ENCODE measurements at places on chromosomes 5 and 9.

GRCh38 chr5:132493241-132493640, 2.7 kb upstream of the IRF1 start:
- DNase-seq = no peak

- DNase-seq = no peak
Measured at GRCh38 chr5:74465724-74466123, 174.8 kb downstream of the ENC1 start.

GRCh38 chr9:105262497-105262896, 18.0 kb downstream of the SLC44A1 start:
- DNase-seq = no peak

- no peak for DNase-seq
Measured at GRCh38 chr9:109121232-109121796, 1.6 kb upstream of the TMEM245 start.

DNA sequence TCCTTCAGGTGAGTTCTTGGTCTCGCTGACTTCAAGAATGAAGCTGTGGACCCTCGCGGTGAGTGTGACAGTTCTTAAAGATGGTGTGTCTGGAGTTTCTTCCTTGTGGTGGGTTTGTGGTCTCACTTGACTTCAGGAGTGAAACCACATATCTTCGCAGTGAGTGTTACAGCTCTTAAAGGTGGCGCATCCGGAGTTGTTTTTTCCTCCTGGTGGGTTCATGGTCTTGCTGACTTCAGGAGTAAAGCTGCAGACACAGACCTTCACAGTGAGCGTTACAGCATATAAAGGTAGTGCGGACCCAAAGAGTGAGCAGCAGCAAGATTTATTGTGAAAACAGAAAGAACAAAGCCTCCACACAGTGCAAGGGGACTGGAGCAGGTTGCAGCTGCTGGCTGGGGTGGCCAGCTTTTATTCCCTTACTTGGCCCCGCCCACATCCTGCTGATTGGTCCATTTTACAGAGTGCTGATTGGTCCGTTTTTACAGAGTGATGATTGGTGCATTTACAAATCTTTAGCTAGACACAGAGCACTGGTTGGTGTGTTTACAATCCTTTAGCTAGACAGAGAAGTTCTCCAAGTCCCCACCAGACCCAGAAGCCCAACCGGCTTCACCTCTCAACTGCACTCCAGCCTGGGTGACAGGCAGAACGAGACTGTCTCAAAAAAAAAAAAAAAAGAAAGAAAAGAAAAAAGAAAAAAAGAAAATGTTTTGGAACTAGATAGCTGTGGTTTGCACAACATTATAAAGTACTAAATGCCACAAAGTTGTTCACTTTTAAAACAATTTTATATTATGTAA, 9.1 kb upstream of the ERMP1 start:
- peak; percentile 31 for DNase-seq

- no peak for DNase-seq
Measured at GRCh38 chr5:14728459-14728938, 64.0 kb downstream of the OTULIN start.

DNA sequence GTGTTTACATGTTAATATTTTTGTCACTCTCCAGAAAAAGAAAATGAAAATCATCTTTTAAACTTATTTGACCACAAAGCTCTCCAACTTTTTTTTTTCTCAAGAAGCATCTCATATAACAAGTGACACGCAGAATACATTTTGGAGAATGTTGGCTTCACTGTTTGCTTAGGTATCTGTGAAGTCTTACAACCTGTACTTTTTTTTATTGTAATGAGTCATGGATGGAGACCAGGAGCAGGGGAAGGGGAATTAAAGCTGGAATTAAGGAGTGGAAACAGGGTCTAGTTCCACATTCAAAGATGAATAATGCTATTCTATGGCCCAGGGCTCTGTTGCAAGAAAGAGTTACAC, 211.9 kb downstream of the MAN2A1 start:
- no peak for DNase-seq

GRCh38 chr5:169696621-169697510, 59.8 kb downstream of the DOCK2 start:
- no peak for DNase-seq

- DNase-seq = no peak
Measured at GRCh38 chr9:137280474-137281344, 3.2 kb downstream of the TOR4A start.

- no peak for DNase-seq
Measured at GRCh38 chr5:149809931-149810691, 80.0 kb downstream of the PPARGC1B start.

- DNase-seq = no peak
Measured at GRCh38 chr9:4661611-4662010, 483 bp upstream of the PLPP6 start.

DNA sequence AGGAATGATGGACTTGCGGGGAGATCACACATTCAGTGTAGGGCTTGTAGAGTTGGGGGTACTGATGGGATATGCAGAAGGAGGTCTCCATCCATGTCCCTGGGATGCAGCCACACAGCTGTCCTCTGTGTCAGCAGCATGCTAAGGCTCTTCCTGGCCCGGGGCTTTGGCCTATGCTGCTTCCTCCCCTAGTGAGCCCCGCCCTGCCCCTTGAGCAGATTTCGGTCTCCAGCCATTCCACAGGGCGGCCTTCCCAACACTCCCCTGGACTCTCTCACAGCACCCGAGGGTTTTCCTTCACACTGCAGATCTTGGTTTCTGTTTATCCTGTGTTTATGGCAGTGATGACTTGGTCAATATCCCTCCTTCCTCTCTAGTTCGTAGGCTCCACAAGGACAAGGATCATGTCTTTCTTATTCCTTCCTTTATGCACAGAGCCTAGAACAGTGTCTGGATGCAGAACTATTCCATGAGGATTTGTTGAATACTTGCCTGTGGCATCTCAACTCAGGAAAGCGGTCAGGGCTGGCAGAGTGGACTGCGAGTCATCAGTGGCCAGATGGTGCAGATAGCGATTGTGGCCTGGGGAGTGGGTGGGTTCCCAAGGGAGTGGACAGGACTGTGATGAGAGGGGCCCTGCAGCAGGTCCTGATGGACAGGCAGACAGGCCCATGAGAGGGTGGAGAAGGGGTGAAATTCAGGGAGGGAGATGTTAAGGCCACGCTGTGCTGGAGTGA, 114.2 kb downstream of the RGS3 start:
- no peak for DNase-seq

DNA sequence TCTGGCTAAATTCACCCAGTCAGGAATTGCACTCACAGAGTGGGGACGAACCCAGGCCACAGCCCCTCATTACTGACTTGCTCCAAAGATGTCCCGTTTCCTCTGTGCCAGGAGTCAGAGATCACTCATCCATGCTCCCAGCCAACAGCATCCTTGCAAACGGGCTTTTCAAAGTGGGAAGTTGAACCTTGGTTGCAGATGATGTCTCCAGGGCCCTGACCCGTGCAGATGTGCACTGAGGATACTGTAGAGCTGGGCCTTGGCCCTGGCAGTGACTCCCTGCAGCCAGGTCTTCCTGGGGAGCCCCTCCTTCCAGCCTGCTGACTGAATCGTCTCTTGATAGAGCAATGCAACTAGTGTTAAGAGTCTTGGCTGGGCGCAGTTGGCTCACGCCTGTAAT, 22.3 kb downstream of the TCF7 start:
- DNase-seq = no peak

DNA sequence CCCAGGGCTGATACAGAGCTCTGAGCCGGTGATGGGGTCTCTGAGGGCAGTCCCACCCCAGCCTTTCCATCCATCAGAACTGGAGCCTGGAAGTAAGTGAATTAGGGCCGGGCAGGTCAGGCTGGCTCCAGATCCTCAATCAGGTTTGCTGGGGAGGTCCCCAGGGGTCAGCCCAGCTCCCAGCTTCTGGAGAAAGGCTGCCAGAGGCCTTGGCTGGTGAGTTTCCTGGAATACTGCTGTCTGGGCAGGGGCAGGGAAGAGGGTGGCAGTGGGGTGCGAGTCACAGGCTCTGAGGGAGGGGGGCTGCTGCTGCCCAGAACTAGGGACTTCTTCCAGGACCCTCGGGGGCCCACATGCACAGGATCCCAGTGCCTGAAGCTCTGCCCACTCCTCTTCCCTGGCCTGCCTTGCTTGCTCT, 200.6 kb upstream of the MVB12B start:
- DNase-seq = no peak

GRCh38 chr5:5364932-5365331, 57.5 kb upstream of the ICE1 start:
- DNase-seq = no peak

GRCh38 chr9:126386776-126387175, 60.1 kb downstream of the MVB12B start:
- DNase-seq = no peak

- no peak for DNase-seq
Measured at GRCh38 chr5:133275631-133276030, 223.8 kb downstream of the HSPA4 start.

GRCh38 chr9:131240047-131240921, 36.0 kb downstream of the FAM78A start:
- DNase-seq = no peak

- DNase-seq = no peak
Measured at GRCh38 chr9:34426347-34427074, 31.9 kb downstream of the FAM219A start.

GRCh38 chr5:159616952-159617351, 286.7 kb upstream of the IL12B start:
- DNase-seq = no peak

DNA sequence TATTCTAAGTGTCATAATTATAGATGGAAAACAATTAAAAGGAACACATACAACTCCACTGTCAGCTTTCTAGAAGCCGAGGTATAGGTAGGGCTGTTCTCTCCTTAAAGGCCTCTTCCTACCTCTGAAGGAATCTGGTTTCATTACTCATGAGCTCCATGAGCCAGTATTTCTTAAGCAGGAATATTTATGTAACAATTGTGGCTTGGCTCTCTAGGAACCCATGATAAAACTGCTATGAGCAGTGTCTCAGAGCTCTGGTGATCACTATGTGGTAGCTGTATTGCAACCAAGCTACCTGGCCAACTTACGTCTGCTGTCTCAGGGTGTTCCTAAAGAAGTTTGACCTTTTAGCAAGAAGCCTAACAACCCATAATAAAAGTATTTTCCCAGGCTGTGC, 157.7 kb downstream of the CEP120 start:
- DNase-seq = no peak

GRCh38 chr9:37371565-37372464, 50.7 kb upstream of the GRHPR start:
- DNase-seq = no peak

DNA sequence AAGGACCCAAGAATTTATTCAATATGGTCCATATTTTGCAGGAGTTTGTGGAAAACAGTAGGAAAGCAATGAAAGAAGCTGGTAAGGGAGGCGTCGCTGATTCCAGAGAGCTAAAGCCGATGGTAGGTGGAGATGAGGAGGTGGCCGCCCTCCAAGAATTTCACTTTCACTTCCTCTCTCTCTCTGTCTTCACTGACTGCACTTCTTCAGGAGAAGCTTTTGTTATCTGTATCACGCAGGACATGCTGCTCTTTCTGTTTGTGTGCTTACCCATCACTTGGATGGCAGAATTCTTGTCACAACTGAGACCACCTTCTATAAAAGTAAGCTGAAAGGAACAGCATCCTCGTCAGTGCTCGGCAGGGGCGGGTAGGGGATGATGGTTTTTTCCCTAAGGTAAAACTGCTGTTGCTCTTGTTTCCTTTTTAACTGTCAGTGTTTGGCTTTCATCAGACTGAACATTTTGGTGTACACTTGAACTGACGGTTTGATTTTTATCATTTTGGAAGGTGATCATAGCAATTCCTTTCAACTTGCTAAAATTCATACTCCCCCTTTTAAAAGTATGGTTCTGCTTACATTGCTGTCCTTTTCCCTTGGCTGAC, 62.4 kb upstream of the FSD1L start:
- DNase-seq = no peak

GRCh38 chr9:591292-591691, 250.2 kb upstream of the DMRT1 start:
- DNase-seq = no peak

GRCh38 chr5:130974021-130974683, 190.9 kb downstream of the HINT1 start:
- DNase-seq = no peak

DNA sequence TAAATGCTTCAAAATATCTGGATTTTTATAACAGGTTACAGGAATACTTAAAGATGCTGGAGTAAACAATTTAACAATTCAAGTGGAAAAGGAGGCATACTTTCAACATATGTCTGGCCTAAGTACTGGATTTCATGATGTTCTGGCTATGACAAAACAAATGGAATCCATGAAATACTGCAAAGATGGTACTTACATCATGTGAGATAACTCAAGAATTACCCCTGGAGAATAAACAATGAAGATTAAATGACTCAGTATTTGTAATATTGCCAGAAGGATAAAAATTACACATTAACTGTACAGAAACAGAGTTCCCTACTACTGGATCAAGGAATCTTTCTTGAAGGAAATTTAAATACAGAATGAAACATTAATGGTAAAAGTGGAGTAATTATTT, 35.6 kb downstream of the SLC30A5 start:
- no peak for DNase-seq

GRCh38 chr5:10227379-10227778, 22.3 kb downstream of the ATPSCKMT start:
- no peak for DNase-seq

DNA sequence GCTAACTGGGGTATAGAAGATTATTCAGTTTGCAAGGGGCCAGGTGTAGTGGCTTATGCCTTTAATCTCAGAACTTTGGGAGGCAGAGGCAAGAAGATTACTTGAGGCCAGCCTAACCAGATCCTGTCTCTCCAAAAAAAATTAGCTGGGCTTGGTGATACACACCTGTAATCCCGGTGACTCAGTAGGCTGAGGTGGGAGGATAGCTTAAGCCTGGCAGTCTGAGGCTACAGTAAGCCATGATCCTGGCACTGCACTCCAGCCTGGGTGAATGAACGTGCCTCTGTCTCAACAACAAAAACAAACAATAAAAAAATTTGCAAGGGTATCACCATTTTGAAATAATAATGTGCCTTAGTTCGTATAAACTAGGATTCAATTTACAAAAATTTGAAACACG, 51.3 kb downstream of the BAAT start:
- DNase-seq = no peak

DNA sequence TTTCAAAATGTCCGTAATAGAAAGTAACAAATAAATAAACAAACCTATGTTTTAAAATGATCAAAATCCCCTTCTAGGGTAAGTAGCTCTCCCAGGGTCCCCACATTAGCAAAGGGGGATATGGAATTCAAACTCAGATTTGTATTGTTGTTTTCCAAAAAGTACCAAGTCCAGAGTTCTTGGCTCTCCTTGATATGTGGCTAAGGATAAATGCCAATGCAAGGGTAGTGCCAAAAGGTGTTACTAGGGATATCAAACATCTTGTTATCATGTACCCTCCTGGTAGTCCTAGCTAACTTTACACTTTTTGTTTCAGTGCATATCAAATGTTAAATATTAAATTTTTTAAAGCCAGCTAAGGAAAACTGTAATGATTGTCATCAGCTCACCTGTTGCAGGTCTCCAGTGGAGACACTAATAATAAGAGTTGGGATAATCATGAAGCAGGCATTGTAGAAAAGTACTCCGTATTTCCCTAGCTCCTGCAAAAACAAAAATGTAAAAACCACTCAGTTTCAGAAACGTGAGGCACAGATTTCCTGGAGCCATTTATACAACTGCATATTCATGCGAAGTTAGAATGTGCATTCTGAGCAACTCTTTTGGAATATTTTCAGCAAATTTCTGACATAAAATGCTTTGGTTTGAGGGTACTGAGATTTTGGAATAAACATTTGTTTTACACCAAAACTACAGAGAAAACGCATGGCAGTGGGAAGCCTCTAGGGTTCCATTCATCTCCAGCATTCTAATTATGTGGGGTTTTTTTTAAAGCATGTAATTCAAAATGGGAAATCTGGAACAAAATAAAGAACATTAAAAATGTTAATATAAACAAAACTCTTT, 39.8 kb downstream of the SLC35D2 start:
- DNase-seq = no peak

GRCh38 chr9:4799033-4799430, 6.3 kb downstream of the RCL1 start:
- DNase-seq = no peak

- DNase-seq = no peak
Measured at GRCh38 chr5:113063927-113064326, 87.3 kb downstream of the DCP2 start.
